ENCODE measurements at places on chromosomes 1 and 21. TPM values are rescaled to one million over a fixed set of nuclear protein-coding genes. Genes with fewer than 3 reads are reported as not detected.

DNA sequence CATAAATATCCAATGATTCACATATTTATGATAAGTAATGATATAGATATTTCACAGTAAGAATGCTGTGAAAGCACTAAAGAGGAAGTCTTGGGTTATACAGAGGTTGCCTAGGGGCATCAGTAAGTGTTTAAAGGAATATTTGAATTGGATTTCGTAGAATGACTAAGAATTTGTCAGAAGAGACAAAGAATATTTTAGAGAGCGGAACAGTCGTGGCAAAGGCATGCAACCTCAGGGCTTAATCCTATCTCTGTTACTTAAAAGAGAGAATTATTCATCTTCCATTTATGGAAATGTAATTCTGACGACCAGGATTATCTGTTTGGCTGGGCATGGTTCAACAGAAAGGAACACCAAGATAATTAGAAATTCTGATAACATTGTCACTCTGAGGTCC lies 171.9 kb upstream of the NR5A2 start:
- H3K27me3 ChIP-seq, result no peaks in the 10 kb centered on the region
- no peaks in the 10 kb centered on the region for H3K36me3 ChIP-seq
- H3K4me3 ChIP-seq, result no peak overlapping the region
- H3K27ac ChIP-seq, result no peak overlapping the region
- no peak for DNase-seq

MIS18A gene
- total RNA-seq, result 18.1 TPM

UTS2 gene
- total RNA-seq, result not detected

ADGRL2 gene
- 96.3 TPM for total RNA-seq

CYP4Z1 gene
- total RNA-seq, result not detected
